Neural progenitor cell (in vitro differentiated cells): ENCODE measurements at places on chromosomes 5 and 9.
A peak's percentile ranks its signal among the peaks of the same experiment; 100 is the strongest.

- no peak for DNase-seq
Measured at GRCh38 chr9:12853051-12853450, 78.2 kb downstream of the LURAP1L start.

DNA sequence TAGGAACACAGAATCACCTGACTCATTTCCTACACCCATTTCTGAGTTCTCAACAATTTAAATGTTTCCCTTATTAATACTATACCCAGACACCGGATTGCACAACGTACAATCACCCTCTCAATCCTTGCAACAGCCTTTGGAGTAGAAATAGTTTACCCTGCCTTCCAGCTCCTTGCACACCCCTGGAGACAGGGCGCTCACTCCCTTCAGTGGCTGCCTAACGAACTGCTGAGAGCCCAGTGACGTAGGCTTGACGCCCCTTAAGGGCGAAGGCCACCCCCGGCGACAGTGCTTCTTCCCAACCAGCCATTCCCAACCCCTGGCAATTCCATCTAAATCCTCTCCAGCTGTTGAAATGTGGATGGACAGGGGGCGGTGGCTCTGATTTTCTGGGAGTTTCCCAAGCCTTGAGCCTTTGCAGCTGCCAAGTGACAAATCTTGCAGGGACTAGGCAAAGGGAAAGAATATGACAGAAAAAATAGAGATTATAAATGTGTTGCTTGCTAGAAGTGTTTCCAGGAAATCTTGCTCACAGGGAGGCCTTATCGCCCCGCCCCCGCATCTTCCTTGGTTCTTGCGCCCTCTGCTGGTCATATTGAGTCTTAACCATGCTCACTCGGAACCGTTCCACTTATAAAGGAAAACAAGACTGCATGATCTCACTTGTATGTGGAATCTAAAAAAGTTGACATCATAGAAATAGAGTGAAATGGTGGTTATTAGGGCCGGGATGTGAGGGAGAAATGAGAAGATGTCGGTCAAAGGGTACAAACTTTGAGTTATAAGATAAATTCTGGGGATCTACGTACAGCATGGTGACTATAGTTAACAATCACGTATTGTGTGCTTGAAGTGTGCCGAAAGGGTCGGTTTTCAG lies 7.6 kb upstream of the BARX1 start:
- peak; percentile 93 for DNase-seq

- DNase-seq: no peak
Measured at GRCh38 chr5:115419846-115420585, 123.6 kb upstream of the CCDC112 start.

DNA sequence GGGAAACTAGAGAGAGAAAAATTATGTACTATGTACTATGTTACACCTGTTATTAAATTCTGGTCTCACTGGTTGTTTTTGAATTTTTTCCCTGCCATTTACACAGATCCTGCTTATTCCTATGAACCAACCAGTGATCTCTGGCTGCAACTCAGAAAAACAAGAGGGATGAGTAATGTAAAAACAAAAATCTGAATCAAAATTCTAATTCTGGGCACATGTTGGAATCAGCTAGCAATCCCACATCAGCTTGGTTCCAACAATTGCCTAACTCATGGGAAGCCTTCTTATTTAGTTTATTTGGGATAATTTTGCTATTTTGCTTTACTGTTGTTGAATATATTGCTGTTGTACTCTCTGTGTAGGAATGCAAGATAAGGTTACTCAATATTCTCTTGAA lies 78.3 kb downstream of the PLK2 start:
- no peak for DNase-seq

- DNase-seq: peak; percentile 62
Measured at GRCh38 chr5:145347026-145347616, 488.0 kb downstream of the PRELID2 start.

- no peak for DNase-seq
Measured at GRCh38 chr5:176490301-176490700, 42.1 kb downstream of the FAF2 start.
